IPS DF 6.9 (cell line): ENCODE measurements at places on chromosomes 3 and 15.

DNA sequence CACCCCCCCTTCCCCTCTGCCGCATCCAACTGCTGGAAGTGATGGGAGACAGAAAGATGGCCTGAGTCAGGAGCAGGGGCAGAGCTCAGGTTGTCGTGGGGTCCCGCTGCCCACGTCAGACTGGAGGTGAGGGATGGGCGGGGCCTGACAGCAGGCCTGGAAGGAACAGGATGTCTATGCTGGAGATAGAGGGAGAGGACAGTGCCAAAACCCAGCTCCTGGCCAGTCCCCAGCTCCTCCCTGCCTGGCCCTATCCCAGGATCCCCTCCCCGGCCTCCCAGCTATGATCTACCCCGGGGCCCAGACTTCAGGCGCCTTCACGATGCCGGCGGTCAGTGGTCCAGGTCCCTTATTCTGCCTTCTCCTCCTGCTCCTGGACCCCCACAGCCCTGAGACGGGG is at the start of gene LMAN1L:
Gene LMAN1L, plus strand, starts transcription at position 303 of the 400 bp plus-strand sequence. Its CDS starts 20 bp downstream, at position 323.
- no peak for DNase-seq

DNA sequence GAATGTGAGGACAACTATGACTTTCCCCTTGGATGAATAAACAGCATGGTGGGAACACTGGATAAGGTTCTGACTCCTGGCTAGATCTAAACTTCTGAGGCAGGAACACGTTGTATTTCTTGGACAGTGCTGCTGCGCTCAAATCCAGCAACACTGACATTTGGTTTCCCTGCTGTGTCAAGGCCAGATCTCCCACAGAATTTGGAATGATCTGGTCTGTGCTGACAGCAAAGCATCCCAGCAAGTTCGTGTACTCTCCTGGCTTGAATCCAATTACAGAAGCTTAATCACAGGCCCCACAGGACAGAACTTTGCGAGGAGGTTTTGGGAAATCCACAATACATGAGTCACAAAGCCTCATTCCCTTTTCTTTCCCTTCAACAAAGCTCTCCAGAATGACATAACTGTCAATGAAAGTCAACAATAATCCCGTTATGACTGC is 92.5 kb downstream of the ADAMTS9 start:
- DNase-seq, result no peak

DNA sequence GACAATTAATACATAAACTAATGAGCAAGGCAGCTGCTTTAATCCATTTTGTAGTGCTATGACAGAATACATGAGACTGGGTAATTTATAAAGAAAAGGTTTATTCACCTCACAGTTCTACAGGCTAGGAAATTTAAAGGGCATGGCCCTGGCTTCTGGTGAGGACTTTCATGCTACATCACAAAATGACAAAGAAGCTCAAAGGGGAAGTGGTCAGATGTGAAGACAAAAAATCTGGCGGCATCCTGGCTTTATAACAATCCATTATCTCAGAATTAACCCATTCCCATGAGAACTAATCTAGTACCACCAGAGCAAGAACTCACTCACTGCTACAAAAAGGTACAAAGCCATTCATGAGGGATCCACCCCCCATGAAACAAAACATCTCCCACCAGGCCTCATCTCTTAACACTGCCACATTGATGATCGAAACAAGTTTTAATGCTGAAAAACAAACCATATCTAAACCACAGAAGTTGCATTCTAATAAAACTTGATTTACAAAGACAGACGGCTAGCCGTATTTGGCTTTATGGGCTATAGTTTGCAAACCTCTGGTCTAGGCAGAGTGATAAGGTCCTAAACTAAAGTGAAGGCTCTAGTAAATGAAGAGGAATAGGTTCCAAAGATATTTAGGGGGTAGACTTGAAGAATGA is 44.2 kb downstream of the GSK3B start:
- DNase-seq, result no peak

- DNase-seq, result no peak
Measured at GRCh38 chr3:31937225-31937624, 43.8 kb downstream of the OSBPL10 start.

GRCh38 chr15:47820057-47820746 is 102.9 kb downstream of the SEMA6D start:
- no peak for DNase-seq

DNA sequence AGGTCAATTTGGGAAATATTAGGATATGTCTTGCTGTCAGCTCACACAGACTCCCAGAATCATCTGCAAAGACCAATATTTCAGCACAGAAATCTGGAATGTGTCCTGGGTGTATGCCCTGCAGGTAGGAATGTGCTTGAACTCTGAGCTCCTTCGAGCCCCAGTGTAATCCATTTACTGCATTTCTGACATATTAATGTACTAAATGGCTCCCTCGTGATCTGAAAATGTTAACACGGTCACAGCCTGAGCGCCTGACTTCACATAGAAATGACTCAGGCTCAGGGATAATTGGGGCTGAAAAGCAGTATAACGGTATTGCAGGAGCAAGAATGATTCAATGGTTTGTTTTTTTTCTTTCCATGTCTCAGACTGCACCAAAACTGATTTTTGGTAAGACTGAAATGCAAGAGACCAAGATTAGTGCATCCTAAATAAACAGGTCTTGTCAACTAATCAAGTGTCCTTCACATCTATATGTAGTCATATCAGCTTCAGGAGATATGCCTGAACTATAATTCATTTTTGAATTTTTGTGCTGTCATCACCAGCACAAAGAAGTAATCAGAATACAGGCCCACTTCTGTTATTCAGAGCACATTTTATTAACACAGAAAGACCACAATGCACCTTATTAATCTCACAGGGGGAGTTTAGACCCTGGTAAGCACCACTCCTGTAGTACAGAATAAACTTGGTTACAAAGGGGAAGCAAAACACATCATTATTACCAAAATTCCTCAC is 49.8 kb downstream of the DCLK3 start:
- DNase-seq, result no peak

GRCh38 chr3:152054315-152054714 is 180.9 kb downstream of the SUCNR1 start:
- DNase-seq, result no peak

GRCh38 chr3:106839576-106840280 is 537.5 kb upstream of the CCDC54 start:
- no peak for DNase-seq

DNA sequence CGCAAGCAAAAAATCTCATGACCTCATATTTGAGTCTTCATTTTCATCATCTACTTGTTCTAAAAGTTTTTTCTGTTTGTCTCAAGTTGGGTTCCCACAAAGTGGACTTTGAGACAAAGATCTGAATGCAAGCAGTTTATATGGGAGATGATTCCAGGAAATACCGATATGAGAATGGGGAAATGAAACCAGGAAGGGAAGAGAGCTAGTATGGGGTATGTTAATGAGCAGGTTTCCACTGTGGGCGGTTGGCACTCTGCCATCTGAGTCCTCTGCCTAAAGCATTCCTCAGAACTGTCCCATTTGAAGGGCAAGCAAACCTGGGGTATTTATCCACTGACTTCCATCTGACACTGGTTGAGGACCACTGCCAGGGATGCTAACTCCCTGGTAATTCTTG is 8.8 kb downstream of the ADPRH start:
- DNase-seq, result no peak

GRCh38 chr15:96466389-96466947 is 136.0 kb downstream of the NR2F2 start:
- no peak for DNase-seq

GRCh38 chr15:78092261-78093041 is at the start of gene SH2D7:
Gene SH2D7, plus strand, starts transcription at chr15:78092561. Its CDS starts 24 bp downstream, at chr15:78092585.
- no peak for DNase-seq

GRCh38 chr3:10968401-10968800 is 24.1 kb upstream of the SLC6A1 start:
- DNase-seq, result no peak

DNA sequence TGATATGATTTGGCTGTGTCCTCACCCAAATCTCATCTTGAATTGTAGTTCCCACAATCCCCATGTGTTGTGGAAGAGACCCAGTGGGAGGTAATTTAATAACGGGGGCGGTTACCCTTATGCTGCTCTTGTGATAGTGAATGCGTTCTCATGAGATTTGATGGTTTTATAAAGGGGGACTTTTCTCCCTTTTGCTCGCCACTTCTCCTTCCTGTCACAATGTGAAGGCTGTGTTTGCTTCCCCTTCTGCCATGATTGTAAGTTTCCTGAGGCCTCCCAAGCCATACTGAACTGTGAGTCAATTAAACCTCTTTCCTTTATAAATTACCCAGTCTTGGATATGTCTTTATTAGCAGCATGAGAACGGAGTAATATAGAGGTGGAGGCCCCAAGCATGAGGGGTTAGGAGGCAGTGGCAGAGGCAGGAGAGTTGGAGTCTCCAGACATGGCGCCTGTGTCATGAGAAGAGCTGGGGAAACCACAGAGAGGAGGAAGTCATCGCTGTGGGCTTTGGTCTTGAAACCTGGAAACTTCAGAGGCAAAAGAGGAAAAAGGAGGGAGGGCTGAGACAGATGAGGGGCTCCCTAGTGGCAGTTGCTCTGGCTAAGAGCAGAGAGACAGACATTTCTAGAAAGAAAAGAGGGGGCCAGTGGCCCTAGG is 107.8 kb upstream of the VEPH1 start:
- DNase-seq, result no peak

GRCh38 chr3:31687020-31687802 is 154.5 kb downstream of the STT3B start:
- no peak for DNase-seq

GRCh38 chr15:78130466-78131294 is 565 bp downstream of the CIB2 start:
- no peak for DNase-seq

GRCh38 chr3:40877631-40878463 is 321.5 kb upstream of the CTNNB1 start:
- no peak for DNase-seq

DNA sequence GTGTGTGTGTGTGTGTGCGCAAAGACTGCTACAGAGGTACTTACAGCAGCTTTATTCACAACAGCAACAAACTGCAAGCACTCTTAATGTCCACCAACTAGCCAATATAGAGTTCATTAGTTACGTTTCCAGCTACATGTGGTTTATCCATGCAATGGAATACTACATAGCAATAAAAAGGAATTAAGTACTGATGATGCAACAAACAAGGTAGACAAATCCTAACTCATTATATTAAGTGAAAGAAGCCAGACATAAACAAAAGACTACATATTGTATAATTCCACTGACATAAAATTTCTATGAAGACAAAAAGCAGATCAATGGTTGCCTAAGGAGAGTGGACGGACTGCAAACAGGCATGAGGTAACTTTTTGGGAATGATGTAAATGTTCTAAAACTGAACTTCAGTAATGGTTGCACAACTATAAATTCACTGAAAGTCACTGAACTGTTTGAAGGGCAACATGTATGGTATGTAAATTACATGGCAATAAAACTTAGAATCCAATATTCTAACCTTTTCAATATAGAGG is 433.7 kb downstream of the SHQ1 start:
- no peak for DNase-seq

GRCh38 chr3:48851407-48851806 is 3.7 kb upstream of the PRKAR2A start:
- DNase-seq, result no peak

DNA sequence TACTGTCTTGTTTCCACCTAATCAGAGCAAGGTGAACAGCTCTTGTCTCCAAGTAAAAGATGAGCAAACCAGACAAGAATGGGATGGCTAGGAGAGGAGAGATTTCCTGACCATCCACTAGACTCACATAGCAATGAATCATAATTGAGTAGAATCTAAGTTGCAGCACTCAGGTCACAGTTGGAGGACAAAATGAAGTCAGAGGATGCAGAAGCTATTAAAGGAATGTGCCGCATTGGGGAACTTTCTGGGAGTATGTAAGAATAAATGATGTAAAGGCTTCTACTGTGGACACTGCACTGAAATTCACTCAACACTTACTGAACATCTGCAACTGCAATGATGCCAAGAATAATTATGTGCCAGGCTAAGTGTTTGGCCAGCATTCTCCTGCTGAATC is 217.4 kb upstream of the WNT5A start:
- no peak for DNase-seq

DNA sequence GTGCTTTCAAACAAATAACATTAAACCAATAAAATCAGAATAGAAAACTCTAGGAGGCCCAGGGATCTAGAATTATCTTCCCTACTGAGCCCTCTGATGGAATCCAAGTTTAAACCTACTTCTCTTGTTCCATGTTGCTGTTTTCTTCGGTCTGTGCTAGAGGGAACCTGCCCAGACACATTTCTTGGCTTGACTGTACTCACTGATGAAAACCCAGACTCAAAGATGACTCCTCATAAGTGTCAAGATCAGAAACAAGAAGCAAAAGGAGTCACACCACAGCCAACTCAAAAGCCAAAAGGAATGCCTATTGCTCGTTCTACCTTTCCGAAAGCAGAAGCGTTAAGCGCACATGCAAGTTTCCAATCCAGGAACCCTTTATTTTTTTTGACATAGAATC is 31.6 kb downstream of the SCAP start:
- DNase-seq, result no peak

GRCh38 chr3:30098653-30099455 is 507.5 kb upstream of the TGFBR2 start:
- DNase-seq, result no peak

GRCh38 chr3:77562089-77562488 is 522.2 kb downstream of the ROBO2 start:
- no peak for DNase-seq

DNA sequence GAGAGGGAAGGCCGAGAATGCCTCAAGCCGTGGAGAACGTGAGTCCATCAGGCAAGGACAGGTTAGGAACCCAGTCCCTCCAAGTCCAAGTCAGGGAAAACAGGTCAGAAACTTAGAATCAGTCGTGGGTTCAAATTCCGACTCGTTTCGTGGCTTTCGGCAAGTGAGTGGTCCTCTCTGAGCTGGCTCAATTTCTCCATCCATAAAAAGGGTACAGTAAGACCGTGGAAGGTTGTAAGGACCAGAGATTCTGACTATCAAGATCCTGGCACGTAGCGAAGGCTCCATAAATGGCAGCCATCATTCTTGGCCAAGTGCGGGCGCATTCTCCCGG is 604 bp upstream of the MED12L start:
- no peak for DNase-seq

GRCh38 chr3:140883428-140884040 is 58.1 kb upstream of the SLC25A36 start:
- DNase-seq, result no peak

DNA sequence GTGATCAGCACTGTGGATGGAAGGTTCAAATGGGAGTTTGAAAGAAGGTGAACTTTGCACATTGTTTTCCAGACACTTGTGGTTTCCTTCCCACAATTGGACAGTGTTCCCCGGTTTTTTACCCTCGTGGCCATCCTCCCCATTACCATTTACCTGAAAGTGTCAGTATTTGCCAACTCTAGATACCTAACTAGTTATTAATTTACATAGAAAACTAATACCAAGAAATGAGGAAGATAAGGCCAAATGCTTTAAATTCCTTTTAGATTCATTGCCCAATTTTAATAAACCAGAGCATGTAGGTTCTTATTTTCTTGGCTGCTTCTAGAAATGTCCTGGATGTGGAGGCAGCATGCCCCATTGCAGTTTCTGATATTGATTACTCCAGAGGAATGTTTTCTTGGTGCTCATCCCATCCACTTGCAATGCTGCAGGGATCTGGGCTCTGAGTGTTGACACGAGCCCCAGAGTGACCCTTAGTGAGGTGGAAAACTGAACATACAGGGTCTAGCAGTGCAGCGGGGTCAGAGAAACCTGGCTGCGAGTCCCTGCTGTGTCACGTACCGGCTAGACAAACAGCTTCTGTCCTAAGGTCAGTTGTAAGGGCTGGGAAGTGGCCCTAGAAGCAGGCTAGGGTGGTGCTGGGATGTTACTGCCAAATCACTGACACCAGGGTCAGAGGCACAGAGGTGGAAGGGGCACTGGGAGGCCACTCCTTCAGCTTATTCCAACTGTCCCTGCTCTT is 23.5 kb downstream of the LSM3 start:
- no peak for DNase-seq

- no peak for DNase-seq
Measured at GRCh38 chr3:183816681-183817510, 8.5 kb downstream of the MAP6D1 start.

GRCh38 chr3:147397155-147397874 is 9.0 kb downstream of the ZIC4 start:
- DNase-seq, result no peak
